ENCODE measurements at places on chromosomes 4 and X.

GRCh38 chrX:125782184-125782583 lies 383.9 kb downstream of the DCAF12L2 start:
- DNase-seq: no peak

- no peak for DNase-seq
Observed at GRCh38 chr4:163404580-163404979, 60.9 kb downstream of the NPY5R start.

- no peak for DNase-seq
Observed at GRCh38 chrX:3485727-3486126, 139.3 kb upstream of the MXRA5 start.

DNA sequence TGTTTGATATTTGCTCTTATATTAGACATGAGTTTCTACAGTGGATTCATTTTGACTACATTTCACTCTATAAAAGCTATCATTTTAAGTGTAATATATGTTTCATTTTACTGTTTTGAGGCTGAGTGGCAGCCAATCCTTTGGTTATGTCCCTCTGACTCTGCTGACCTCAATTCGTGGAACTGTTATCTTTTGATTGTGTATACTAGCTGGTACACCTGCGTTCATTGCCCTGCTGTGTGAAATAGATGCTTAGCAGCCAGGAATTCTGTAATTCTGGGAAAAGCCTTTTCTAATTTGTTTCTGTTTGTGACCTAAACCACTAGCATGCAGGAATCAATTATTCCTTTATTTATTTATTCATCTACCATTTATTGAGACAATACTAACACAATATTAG lies 269.4 kb upstream of the CT83 start:
- no peak for DNase-seq

- DNase-seq: no peak
Observed at GRCh38 chr4:126772662-126773061, 860.1 kb upstream of the INTU start.

DNA sequence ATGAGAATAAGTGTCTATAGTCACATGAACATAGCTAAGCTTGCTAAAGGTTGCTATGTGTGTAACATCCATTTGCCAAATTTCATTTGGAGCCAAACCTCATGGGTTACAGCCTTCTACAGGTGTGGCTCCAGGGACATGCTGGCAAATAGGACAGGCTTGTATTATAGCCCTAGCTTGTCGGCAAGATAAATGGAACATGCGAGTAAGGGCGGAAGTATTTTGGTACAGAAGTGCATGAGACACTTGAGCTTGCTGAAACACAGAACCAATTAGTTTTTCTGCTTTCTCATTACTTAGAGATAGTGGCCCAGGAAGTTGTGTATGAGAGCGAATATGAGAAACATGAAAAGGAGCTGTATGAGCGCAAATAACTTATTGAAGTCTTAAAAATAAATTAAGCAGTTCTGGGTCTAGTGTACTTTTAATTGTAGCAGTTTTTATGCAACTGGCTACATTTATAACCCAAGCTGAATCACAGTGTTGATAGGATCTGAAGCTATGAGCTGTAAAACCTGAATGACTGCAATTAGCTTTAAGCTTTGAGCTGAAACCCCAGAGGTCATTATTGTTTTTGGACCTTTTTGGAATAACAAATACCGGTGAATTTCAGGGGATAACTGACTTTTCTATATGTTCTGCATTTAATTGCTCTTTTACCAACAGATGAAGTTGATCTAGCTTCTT lies 64.6 kb downstream of the KDM5C start:
- no peak for DNase-seq

DNA sequence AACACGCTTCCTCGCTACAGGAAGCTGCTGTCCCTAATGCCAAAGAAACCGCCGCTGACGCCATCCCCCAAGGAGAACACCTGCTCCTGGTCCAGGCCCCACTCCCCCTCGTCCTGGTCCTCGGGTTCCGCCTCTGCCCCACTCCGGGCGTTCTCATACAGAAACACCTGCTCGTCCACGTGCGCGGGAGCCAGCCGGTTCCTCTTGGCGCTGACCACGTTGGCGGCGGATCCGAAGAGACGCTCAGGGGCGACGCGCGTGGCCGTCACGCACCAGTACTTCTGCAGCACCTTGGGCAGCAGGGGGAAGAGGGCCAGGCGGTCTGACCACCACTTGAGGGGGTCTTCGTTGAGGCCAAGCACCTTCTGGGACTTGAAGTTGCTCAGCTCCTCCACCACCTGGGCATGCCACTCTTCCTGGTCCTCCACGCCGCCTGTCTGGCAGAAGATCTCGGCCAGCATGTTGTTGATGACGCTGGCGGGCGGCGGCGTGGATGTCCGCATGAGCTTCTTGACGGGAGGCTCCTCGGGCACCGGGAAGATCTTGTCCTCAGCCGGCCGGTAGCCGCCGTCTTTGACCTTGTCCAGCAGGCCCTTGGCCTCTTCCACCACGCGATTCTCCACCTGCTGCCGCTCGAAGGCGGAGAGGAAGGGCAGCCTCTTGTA lies 12.0 kb downstream of the DHRSX start:
- no peak for DNase-seq

- DNase-seq: no peak
Observed at GRCh38 chrX:103441878-103442535, 65.7 kb downstream of the BEX3 start.

GRCh38 chr4:120105472-120105871 lies 38.8 kb upstream of the MAD2L1 start:
- DNase-seq: no peak

GRCh38 chrX:115174548-115174947 lies 14.7 kb upstream of the RBMXL3 start:
- DNase-seq: no peak

- no peak for DNase-seq
Observed at GRCh38 chr4:143054971-143055370, 129.7 kb upstream of the USP38 start.

DNA sequence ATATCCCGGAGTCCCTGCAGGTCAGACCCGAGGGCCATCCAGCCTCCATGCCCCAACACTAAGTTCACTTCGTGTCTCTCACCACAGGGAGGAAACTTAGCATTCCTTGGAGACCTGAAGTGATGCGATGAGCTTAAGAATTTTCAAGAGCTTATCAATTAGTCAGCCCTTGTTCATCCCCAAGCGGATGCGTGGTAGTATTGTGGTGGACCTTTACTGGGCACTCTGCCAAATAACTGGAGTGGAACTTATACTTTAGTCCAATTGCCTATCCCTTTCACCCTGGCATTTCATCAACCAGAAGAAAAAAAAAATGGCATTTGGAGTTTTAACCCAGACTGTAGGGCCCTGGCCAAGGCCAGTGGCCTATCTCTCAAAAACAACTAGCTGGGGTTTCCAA lies 137.1 kb downstream of the RELL1 start:
- DNase-seq: no peak

DNA sequence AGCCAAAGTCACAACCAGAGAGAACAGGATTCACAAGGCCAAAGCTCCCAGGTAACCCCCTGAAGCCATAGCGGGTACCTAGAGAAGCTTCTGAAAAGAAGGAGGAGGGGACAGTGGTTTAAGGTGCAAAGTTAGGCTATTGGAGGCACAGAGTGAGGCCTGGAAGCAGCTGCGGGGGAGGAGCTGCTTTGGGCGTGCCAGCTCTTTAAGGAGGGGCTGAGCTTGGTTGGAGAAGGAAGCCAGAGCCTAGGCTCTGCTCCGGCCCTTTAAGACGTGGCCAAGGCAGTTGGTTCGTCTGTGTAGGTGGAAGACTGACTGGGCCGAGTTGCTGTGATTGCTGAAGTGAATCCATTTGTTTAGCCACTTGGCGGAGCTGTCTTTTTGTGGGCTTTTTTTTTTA lies 1.5 kb downstream of the KLF8 start:
- no peak for DNase-seq

DNA sequence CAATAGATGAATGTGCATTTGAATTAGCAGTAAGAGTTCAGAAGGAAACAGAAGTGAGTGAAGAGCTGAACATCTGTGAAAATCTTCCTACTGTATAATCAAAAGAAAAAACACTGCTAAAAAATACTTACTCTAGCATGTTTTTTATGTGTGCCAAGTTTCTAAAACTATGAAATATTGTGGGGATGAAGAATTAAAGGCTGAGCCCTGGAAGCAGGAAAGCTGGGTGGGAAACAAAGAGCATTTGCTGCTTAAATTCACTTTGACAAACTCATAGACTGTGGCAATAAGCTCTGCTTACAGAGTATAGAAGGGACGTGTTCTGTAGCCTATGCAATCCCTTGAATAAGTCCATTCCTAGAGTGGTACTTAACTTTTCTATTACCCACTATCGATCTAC lies 261.7 kb downstream of the ANKRD50 start:
- no peak for DNase-seq

DNA sequence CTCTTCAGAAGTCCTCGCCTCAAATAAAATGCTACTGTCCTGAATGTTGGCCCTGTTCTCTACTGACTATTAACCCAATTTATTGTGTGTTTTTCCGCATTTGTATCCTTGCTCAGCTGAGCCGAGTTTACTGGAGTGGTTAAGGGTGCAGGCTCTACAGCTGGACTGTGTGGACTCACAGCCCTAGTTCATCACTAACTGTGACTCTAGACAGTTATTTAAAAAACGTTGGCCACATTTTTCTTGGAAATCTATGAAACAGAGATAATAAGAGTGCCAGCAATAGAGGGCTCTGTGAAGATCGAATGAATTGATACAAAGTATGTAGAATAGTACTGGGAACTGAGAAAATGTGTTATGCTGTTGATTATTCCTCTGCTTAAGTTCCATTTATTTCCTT lies 2.9 kb upstream of the GUF1 start:
- DNase-seq: no peak

DNA sequence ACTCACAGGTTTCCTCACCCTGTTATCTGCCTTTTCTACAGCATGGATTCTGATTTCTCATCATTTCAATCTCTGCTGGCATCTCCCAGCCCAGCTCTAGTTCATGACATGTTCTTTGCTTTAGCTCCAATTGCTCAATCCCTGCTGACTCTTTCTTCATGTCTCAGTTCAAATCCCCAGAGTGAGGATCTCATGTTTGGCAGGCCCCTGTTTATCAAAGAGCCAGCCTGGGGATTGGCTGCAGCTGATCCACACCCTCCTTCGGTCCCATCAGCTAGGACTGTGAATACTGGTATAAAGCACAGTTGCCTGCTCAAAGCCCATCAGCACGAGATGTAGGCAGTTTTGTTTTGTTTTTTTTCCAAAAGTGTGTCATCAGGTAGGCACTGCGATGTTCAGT lies 14.4 kb upstream of the CC2D2A start:
- DNase-seq: no peak

DNA sequence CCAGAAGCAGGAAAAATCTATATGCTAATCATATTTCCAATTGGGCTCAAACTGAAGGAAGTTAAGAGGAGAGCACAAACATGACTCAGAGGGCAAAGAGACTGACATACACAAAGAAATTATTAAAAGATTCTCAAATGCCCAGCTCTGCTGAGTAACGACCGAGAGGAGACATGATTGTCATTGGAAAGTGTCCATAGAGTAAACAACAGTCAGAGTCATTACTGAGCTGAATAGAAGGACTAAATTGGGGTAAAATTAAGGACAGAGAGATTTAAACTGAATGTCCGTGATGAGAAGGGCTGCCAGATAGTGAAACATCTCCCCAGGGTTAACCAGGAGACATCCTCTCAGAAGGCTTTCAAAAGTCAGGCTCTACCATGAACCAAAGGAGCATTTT lies 111.2 kb upstream of the GALNT7 start:
- no peak for DNase-seq

DNA sequence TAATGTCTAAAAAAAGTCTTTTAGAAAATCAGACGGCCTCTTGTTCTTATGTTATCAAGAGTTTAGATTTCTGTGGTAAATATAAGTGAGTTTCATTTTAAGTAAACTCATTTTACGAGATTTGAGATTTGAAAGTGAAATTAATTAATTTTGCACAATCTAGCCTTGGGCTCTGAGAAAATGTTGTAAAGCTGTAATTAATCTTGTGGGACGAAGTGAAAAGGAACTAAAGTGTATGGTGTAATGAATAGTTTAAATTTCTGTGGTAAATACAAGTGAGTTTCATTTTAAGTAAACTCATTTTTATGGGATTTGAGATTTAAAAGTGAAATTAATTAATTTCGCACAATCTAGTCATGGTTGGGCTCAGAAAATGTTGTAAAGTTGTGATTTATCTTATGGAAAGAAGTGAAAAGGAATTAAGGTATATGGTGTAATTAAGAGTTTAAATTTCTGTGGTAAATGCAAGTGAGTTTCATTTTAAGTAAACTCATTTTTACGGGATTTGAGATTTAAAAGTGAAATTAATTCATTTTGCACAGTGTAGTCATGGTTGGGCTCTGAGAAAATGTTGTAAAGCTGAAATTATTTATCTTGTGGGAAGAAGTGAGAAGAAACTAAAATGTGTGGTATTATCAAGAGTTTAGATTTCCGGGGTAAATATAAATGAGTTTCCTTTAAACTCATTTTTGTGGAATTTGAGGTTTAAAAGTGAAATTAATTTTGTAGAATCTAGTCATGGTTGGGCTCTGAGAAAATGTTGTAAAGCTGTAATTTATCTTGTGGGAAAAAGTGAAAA lies 1.6 kb downstream of the SCML1 start:
- DNase-seq: no peak

DNA sequence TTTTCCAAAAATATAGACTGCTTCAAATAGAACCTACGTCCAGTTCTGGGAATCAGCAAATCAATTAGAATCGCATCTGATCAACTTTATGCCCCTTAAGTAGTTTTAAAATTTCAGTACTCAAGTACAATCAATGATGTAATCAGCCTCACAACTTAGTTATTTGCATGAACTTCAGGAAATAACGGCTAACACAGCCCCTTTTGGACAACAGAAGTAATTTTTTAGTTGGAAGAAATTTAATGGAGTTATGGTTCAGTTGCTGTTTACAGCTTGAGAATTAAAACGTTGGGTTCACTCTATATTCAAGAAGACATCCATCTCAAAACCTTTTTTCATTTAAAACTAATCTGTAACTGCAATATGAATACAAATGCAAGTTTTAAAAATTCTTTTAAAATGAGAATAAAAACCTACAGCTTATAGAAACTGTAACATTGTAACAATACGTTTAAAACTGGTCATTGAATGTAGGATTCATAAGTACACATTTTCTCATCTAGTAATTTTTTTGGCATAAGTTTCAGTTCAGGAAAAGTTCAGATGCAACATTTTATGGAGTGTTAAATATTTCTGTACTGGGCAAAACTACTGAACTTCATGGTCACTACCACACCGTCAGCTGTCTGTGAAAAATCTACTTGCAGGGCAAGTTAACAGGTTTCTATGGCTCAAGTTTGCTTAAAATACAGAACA lies 956 bp downstream of the TAPT1 start:
- no peak for DNase-seq

GRCh38 chrX:4263030-4263803 lies 549.8 kb upstream of the PRKX start:
- DNase-seq: no peak

DNA sequence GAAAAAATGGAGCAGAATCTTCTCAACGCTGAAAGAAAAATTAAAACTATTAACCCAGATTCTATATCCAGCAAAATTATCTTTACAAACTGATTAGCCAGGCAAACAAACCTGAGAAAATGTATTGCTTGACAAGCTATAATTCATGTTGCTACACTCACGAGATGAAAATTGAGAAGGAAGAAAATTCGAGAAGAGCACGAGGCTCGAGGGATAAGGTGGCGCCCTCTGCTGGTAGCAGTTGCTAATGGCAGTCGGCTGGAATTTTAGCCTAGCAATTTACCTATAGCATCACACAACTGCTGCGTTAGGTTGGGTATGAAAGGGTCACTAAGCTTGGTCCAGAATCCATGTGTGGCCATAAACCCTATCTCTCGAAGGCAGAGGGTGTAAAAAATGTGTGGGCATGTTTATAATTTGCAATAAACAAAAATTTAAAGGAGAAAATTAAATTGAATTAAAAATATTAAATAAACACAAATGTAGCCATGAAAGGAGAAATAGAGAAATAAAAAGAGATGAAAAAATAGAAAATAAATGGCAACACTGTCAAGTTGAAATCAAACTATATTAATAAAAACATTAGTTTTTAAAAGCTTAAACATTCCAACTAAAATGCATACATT lies 126.6 kb downstream of the PPP4R3C start:
- DNase-seq: peak; percentile 1

Measured in activated CD4-positive, alpha-beta T cell treated with anti-CD3 and anti-CD28 coated beads for 24 hours (primary cell).